ENCODE measurements at places on chromosomes 7 and 10.

DNA sequence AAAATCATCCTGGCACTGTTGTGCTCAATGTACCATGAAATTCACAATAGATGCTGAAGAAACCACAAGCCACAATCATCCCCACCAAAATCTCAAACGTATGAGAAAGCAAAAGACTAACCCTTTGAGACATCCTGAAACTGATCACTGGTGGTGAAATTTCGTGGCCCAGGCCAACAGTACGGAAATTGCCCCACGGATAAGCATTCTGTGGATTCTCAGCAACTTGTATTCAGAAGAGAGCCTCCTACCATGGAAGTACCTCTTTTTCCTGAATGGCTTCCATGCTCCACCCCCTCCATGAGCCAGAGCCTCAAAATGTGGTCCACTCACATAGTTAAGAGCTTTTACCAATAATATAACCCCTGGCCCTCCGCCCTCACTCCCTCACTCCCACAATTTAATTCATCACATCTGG, 163.9 kb upstream of the AUTS2 start:
- no peak for DNase-seq

DNA sequence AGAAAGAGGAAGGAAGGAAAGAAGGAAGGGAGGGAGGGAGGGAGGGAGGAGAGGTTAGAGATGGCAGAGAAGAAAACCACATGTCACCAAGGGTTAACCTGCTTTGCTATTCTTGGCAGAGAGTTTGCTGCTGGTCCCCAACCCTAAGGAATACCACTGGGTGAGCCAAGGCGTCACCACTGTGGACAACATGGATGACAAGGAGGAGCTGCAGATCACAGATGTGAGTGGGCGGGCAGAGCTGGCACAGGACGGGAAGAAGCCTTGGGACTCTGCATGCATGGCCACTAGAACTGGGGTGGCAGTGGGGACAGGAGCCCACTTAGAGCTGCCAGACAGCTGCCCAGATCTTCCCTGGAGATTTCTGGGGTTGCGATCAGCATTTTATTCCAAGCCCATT, 17.2 kb upstream of the MYH16 start:
- DNase-seq, result no peak

DNA sequence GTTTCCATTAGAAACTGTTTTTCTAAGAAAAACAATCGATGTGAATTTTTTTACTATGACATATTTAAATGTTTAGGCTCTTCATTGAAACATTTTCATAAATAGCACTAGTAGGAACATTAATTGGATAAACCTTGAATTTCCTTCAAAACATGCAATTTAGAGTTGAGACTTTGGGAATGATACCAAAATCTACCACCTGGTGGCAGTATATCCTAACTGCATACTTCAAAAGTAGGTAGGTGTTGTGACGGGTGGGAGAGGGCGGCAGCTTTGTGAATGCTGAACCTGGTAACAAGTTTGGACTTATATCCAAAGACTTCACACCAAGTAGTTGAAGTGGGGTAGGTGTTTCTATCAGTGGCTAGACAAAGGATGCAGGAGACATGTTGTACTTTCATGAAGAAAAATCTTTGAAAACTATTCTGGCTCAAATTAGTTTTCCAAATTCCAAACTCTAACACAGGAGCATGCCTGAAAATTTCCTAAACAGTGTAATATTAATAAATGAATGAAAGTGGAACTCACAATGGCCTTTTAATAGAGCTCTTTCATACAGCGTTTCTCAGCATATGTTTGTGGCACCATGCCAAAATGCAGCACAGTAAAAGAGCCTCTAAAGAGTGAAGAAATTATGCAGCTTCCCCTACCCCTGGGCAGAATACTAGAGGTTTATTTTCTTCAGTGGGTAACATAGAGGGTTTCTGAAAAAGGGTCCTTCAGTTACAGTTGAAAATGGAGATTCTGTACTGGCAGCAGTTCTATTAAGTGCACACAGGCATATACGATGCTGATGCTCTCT, 201.0 kb upstream of the TPK1 start:
- DNase-seq, result peak; percentile 15

DNA sequence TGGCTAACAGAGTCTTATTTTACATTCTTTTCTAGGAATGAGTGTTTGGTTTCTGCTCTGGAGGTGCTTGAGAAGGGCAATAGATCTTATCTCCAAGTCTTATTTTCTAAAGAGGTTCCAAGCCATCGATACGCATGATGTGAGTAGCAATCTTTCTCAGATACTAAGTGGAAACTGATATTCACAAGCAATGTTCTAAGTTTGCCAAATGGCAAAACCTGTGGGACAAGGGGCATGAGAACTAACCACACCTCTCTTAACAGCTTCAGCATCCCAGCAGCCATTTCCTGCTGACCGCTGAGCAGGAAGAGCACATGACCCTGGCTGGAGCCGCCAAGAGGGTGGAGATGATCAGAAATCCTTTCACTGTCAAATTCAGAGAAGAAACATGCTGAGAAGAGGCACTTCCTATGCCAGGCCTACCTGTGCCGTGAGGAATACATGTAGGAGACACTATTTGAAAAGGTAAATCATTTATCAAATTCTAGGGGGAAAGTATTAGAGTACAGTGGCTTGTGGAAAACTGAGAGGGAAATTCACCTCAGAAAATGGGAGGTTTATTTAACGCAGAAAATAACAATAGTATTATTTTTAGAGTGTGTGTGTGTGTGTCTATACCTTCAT, 35.2 kb downstream of the CCDC71L start:
- no peak for DNase-seq

DNA sequence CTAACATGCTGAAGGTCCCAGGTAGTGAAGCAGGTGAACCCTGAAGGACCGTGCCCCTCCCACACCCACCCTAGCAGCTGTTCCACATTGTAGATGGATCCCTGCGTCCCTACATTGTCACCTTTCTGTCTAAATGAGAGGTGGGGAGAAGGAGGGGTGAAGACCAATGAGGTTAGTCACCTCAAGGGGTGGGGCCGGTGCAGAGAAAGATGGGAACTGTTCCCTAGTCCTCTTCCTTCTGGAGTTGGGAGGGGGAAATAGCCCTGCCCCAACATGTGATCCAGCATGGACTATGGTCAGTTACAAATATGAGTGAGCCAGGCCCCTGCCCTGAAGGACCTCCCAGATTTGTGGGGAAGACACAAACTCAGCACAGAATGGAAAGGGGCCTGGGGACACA, 124.5 kb downstream of the LHPP start:
- no peak for DNase-seq

GRCh38 chr7:132488634-132489302, 87.5 kb downstream of the PLXNA4 start:
- DNase-seq, result no peak

DNA sequence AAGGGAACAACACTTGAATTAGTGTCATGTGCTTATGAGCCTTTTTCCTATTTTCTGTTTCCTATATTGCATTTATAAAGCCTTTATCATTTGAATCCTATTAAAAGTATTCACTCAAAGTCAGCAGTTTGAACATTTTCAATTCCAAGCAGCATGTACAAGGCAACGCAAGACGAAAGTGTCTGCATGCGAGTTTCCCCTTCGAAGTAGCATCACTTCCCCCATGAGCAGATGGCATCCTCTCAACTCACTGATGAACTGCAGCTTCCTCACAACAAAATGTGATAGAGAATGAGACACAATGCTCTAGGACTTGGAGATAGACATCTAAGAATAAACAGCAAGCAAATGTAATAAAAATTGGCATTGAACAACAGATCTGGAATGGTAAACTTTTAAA, 270.7 kb downstream of the PRPF18 start:
- DNase-seq, result no peak

DNA sequence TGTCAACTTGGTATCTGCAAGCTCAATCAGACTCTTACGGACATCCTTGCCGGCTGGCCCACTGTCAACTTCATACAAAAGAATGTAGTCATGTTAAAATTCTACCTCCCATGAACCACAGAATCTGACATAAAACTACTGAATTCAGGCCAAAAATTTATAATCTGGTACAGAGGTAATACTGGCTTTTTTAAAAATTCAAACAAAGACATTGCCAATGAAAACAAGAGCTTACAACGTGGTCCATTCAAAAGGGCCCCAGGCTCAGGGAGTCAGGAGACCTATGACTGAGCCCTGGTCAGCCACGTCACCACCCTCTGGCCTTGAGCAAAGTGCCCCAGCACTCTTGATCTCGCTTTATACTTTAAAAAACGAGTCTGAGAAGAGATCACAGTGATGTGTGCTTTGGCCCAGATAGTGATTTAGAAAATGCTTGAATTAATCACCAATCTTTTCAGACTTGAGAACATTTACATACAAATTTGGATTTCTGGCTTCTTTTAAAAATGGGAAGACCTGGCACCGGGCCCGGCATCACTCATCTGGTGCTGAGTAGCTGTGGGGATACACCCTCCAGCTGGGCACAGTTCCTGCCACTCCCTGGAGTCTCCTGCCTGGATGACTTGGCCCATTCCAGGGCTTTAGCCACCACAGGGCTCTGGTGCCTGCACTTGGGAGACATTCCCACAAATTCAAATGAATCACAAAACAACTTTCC, 94.1 kb downstream of the PIP4K2A start:
- DNase-seq, result no peak

DNA sequence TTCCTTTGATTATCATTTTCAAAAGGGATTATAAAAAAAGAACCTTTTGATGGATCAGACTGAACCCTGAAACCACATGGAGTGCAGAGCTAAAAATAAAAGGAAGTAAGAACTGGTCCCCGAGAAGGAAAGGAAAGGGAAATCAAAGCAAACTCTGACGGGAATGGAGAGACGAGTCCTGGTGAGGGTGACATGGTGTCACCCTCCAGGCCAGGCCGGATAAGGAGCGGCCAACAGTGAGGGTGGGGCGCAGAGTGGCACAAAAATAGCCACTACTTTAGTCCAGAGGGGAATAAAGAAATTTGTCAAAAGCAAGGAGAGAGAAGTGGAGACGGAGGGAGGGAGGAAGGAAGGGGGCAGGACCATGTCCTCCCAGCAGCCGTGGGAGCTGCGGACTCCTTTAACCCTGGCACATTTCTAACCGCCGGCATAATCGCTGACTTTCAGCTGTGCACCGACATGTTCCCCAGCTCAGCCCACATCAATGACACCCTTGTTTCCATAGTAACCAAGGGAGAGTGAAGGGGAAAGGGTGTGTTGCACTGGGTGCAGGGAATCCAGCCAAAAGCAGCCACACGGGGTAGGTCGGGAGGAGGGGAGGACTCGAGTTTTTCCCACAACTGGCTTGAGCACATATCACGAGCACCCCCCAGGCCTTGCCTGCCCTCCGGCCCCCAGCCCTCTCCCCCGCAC, 29.7 kb downstream of the TRIM8 start:
- peak; percentile 56 for DNase-seq

DNA sequence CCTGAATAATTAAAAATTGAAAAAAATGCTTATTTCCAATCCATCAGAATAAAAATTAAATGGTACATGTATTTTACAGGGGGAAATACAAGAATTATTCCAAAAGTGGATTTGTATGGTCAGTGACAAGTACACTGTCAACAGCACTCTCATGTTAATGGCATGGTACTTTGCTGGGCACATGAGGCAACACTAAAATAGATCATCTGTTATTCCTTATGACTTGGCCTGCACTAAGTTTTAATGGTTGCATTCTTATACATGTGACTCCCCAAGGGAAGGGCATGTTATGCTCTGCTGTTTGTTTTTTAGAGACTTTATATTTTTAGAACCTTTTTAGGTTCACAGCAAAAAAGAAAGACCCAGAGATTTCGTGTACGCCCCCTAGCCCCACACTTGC, 128.3 kb downstream of the CPEB3 start:
- no peak for DNase-seq

GRCh38 chr7:73738220-73738611, 386 bp downstream of the ABHD11 start:
- peak; percentile 58 for DNase-seq

DNA sequence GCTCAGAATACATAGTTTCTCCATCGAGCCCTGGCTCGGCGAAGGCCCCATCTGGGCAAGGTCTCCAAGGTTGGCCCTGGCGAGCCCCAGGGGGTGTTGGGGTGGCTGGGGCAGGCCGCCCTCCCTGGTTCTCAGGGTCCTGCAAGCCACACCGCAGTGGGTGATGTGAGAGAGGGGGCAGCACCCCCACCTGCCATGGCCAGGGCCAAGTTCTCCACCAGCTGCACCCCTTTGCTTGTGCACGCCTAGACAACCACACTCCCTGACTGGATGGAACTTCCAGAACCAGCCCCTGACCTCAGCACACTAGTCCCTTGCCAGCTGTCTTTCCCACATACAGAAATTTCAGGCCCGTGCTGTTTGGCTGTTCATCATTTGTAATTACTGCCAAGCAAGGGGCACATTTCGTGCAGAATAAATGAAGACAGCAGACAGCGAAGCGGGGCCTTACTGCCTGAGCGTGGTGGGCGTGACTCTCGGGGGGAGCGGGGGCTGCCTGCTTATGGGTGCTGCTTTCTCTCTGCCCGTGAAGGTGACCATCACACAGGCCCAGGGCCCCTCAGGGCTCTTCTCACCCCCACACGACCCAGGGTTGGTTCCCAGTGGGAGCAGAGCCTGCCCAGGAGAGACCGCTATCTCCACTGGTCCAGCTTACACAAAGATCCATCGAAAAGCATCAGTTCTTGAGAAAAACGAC, 85.9 kb downstream of the ADARB2 start:
- DNase-seq, result no peak

- DNase-seq, result no peak
These were observed 128.9 kb downstream of the AMPH start for GRCh38 chr7:38502289-38502688.

DNA sequence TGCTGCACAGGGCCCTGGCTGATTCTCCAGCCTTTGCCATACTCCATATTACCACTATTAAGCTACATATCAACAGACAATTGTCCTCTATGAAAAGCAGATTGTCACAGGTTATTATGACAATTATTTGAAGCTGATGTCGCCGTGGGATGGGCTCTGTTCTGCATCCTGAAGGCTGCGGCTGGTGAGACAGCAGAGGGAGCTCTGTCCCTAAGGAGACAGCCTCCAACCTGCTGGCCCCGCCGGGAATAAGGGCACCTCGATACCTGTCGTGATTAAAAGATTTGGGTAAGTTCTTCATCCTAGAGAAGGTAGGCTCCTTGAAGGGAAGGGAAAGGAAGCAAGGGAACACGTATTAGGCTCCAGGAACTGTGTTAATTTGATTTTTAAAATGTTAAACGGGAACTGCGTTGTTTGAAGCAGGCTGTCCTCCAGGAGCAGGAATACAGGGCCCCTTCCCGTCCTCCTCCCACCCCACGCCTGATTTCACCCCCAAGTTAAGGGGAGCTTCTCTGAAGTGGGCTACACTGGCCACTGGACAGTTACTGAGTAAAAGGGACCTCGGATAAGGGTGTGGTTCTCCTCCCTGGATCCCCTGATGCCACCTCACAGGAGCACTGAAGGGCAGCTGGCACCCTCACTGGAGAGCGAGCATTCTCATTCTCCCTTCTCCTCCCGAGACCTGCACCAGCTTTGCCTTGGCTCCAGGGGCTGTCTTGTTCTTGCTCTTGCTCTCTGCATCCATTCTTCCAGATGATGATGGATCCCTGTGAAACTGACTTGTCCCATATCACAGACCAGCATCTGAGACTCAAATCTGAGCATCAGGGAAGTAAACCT, 11.8 kb upstream of the TIAL1 start:
- no peak for DNase-seq
